ENCODE measurements at places on chromosomes 16 and 17.

GRCh38 chr17:21095735-21096134 is 31.0 kb upstream of the DHRS7B start:
- DNase-seq, result no peak

GRCh38 chr16:81513204-81514040 is 68.8 kb downstream of the CMIP start:
- DNase-seq, result no peak

DNA sequence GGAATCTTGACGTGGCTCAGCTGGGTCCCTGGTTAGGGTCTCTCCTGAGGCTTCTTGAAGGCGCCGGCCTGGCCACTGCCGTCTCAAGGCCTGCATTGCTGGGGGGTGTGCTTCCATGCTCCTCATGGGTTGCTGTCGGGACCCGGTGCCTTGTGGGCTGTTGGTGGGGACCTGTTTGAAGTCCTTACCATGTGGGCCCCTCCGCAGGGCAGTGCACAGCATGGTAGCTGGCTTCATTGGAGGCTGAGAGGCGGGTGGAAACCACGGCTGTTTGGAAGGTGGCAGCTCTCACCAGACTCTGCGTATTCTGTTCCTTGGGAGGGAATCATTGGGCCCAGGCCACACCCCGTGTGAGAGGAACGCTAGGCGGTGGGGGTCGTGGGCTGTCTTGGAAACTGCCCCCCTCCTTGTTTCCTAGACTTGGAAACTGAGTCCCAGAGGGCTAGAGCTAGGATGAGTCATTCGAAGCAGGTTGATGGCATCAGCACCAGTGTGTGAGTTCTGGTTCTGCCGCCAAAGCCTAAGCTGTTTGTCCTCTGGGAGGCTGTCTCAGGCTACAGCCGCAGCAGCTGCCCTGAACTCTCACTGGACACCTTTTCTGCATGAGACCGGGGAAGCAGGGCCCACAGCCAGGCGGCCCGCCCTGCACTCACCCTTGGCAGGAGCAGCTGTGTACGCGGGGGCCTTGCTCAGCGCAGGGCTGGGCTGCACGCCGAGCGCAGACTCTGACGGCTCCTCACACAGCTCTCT is 35.2 kb downstream of the ZNF750 start:
- no peak for DNase-seq

- DNase-seq, result no peak
These were observed 655 bp downstream of the HIRIP3 start for GRCh38 chr16:29994600-29995323.

- no peak for DNase-seq
These were observed at the start of gene TMC5 for GRCh38 chr16:19417640-19418039. TMC5 (plus strand) TSS chr16:19417883; CDS start chr16:19440039, 22,156 bp downstream.

GRCh38 chr17:45121055-45121454 is 11.3 kb downstream of the PLCD3 start:
- no peak for DNase-seq

GRCh38 chr17:2905696-2906501 is 109.7 kb downstream of the RAP1GAP2 start:
- DNase-seq, result no peak

DNA sequence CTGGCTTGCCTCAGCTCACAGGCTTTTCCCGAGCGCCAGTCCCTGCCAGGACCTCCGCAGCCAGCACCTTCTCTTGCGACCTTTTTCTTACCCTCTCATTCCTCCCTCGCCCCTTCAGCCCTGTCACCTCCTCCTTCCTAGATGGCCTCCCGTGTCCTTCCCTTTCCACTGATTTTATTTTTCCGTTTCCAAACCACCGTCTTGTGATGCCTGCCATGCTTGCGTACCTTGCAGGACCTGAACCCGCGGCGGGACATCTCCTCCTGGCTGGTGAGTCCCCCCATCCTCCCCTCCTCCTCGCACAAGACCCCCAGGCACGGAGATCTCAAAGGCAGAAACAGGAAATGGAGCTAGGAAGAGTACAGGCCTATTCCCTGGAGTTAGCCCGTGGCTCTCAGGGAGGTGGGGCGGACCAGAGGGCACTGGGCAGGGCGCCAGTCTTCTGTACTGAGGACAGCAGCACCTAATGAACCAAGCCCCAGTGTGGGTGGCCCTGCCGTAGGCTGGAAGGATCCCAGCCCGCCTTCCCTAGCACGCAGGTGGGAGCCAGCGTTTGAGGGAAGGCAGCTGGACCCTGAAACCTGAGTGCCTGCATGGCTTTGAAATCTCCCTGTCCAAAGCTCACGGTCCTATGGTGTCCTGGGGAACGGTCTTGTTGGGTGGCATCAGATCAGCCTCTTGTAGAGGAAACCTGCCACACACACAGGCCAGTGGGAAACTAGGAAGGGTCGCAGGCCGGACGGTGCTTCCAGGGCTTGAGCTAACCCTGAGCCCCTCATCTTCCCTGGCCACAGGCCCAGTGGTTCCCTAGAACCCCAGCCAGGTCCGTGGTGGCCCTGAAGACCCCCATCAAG is 612 bp downstream of the CISD3 start:
- peak; percentile 51 for DNase-seq

GRCh38 chr16:83933885-83934683 is 19.0 kb upstream of the OSGIN1 start:
- no peak for DNase-seq

All from natural killer cell (primary cell).